ENCODE measurements at places on chromosomes 13 and 19. TPM values are rescaled to one million over a fixed set of nuclear protein-coding genes. Genes with fewer than 3 reads are reported as not detected.

The ZNF382 gene
- total RNA-seq, result not detected

The FXYD3 gene
- total RNA-seq, result not detected

The NPAS1 gene
- not detected for total RNA-seq

The MIER2 gene
- total RNA-seq, result 12.7 TPM

The KLK12 gene
- not detected for total RNA-seq

The C1QTNF9 gene
- total RNA-seq, result 0.51 TPM

DNA sequence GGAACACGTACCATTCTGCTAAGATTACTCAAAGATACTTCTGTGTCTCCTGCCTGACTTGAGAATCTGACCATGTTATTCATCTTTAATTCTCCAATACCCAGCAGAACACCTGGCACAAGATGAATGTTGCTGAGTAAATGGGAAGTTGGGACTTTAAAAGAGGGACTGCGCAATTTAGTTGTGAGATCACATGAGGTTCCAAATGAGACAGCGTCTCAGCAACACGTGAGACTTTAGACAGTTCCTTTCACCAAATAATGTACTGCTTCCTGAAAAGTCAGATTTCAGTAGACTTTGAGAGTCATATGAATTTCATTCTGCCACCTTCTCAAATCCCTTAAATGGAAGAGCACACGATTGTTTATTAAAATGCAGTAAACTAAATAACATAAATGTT is 36.7 kb downstream of the DOCK9 start:
- DNase-seq, result no peak

DNA sequence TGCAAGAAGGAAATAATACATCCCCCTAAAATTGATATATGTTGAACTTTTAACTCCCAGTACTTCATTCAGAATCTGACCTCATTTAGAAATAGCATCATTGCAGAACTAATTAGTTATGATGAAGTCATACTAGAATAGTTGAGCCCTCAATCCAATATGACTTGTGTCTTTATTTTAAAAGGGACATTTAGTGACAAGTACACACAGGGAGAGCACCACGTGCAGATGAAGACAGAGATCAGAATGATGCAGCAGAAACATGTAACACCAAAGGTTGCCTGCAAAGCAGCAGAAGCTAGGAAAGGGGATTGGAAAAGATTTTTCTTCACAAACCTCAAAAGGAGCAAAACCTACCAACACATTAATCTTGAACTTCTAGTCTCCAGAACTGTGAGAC is 2602.5 kb downstream of the PCDH9 start:
- no peak for DNase-seq

GRCh38 chr13:29005763-29006120 is 185.6 kb downstream of the MTUS2 start:
- DNase-seq, result no peak

- DNase-seq, result no peak
Observed at GRCh38 chr19:5358173-5358800, 17.7 kb upstream of the PTPRS start.

DNA sequence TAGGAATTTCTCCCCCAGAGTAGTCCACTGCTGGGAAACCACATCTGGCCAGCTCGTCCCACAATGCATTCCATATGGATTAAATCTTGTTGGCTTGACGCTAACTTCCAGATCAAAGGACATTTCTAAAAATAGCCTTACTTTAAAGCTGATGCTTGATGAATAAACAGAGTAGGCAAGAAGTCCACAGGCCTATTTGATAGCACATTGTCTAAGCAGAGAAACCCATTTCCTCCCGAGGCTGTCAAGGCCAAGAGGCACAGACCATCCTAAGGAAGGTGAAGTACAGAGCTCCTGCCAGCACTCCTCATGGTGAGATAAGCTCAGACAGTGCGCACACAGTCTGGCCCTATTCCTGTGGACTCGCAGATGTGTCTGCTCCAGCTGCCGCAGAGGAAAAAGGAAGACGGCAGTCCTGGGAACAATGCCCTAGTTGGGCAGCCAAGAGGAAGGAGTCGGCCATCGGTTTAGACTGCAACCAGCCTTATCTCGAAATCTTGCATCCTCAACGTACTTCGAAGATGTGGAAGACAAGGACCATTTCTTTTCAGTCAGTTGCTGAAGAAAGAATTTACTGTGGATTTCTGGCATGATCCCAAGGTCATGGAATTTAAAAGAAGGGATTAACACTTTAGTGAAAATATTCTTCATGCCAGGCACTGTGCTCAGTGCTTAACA is 156.8 kb downstream of the RGCC start:
- DNase-seq, result peak; percentile 35

DNA sequence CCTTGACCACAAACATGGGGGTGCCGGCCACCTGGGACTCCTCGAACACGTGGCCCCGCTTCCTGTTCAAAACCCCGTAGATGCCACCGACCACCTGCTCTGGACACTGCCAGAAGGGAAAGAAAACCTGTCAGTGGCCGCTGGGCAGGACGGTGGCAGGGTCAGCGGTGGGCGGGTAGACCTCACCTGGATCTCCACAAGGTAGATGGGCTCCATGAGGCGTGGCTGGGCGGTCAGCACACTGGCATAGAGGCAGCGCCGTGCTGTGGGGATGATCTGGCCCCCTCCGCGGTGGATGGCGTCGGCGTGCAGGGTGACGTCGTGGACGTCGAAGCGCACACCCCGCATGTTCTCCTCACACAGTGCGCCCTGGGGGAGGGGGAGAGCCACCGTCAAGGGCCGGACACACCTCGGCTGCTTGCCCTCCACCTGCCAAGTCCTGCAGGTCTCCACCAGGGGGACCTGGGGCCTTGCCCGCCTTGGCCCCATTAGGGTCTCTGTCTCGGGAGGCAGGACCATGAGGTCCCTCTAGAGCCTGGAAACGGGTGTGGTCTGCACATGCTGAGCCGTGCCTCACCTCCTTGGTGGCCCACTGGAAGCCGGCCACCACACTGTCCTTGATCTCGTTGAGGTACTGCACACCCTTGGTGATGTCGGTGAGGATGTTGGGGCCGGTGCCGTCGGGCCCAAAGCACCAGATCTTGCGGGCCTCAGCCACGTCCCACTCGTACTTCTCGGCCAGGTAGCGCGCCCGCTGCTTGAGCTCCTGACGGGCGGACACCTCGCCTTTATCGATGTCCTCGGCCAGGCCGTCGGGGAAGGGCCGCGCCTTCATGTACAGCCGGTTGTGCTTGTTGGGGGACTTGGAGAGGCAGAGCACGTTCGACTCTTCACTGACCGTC is 6.6 kb upstream of the DAPK3 start:
- DNase-seq, result no peak

DNA sequence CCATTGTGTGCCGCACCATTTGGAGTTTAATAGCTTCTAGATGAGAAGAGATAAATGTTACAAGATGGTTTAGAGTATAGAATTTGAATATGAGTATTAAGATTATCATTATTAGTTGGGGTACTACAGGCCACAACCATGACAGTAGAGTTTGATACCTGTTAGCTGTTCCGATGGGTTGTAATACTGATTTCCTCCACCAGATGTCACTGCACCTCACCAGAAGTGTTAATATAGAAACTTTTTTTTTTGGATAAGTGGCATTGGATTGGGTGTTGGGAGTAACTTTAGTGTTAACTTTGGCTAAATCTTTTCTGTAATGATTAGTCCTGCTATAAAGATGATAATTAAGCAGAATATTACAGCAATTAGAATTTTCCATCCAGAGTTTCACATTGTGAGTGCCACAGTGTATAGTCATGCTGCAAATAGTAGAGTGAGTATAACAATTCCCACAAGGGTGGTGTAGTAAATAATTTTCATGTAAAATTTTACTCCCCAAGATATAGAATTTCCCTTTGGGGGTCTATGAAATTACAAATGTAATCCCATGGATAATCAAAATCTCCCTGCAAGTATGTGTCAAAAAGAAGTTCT is 56.3 kb downstream of the PSG3 start:
- DNase-seq, result peak; percentile 7

DNA sequence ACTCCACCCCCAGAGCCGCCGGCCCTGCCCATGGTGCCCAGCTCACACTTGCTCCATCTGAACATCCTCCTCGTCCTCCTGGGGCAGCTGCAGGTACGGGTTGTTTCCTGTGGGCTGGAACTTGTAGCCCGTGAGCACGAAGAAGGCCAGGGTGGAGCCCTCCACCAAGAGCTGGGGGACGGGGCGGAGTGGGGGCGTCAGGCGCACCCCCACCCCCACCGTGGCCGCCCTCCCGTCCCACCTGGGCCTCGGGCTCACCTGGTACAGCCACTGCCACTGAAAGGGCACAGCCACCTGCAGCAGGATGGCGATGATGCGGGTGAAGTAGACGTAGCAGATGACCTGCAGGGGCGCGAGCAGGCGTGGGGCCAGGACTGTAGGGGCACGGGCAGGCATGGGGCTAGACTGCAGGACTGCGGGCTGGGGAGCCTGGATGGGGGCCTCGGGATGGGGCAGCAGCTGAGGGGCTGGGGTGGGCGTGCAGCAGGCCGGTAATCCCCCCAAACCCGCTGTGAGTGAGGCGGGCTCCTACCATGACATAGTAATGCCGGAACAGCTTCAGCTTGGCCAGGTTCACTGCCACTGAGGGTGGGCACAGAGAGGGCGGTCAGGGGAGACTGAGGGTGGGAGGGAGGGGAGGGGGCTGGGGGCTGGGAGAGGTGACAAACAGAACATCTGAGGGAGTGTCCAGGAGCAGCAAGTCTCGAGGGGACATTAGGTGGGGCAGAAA is 6.3 kb downstream of the GPR108 start:
- DNase-seq, result no peak

GRCh38 chr19:6070720-6071485 is 39.4 kb downstream of the RFX2 start:
- DNase-seq, result no peak

- no peak for DNase-seq
Observed at GRCh38 chr19:41783612-41784011, 12.8 kb upstream of the CEACAM3 start.

GRCh38 chr19:55486043-55486970 is 1.3 kb downstream of the NAT14 start:
- no peak for DNase-seq

DNA sequence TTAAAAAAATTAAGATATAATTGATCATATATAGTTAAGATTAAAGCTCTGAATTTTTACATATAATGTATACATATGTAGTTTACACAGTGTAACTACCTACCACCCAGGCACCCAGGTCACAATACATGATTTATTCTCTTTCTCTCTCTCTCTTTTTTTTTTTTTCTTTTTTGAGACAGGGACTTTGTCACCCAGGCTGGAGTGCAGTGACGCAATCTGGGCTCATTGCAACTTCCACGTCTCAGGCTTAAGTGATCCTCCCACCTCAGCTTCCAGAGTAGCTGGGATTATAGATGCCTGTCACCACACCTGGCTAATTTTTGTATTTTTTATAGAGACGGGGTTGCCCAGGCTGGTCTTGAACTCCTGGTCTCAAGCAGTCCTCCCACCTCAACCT is 18.8 kb upstream of the CLASRP start:
- no peak for DNase-seq

- DNase-seq, result no peak
Observed at GRCh38 chr13:113403255-113404104, 39.5 kb upstream of the GRTP1 start.

GRCh38 chr19:46723023-46723461 is 6.1 kb upstream of the PRKD2 start:
- no peak for DNase-seq

GRCh38 chr13:42064966-42065365 is 16.5 kb downstream of the DGKH start:
- DNase-seq, result no peak

DNA sequence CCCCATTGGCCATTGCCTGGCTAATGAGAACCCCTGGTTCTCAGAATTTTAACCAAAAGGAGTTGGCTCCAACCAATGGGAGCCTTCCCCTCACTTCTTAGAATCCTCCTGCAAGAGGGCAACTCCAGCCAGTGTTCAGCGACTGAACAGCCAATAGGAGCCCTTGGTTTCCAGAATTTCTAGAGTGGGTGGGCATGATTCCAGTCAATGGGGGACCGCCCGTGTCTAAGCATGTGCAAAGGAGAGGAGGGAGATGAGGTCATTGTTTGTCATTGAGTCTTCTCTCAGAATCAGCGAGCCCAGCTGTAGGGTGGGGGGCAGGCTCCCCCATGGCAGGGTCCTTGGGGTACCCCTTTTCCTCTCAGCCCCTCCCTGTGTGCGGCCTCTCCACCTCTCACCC is 9.5 kb upstream of the SWSAP1 start:
- no peak for DNase-seq

DNA sequence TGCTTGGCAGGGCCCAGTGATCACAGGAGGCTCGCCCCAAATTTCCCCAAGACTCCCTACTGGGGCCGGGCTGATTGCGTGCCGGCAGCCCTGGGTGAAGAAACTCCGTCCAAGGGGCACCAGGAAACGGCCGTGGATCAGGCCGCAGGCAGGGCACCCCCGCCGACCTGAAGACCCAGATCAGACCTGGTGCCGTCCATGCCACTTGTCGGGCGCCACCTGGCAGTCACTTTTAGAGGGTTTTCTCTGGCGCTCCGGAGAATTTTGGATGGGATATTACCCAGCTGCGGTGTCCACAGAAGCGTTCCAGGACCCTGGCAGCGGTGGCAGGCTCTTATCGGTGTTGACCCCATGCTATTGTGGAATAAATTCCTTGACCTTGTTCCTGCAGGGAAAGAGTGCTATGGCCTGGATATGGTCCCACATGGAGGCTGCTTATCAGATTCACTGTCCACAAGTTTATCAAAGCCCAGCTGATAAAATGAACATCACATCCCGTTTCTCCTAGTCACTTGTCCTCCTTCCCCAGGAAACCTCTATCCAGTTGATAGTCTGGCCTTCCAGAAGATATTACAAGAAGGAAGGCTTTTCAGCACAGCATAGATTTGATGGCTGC is 38.2 kb downstream of the IGFL2 start:
- DNase-seq, result no peak

GRCh38 chr13:112711528-112712265 is 21.9 kb downstream of the ATP11A start:
- DNase-seq, result peak; percentile 96

GRCh38 chr19:18379803-18380747 is 5.9 kb upstream of the GDF15 start:
- DNase-seq, result no peak

GRCh38 chr13:112911883-112912282 is 57.1 kb upstream of the MCF2L start:
- no peak for DNase-seq

DNA sequence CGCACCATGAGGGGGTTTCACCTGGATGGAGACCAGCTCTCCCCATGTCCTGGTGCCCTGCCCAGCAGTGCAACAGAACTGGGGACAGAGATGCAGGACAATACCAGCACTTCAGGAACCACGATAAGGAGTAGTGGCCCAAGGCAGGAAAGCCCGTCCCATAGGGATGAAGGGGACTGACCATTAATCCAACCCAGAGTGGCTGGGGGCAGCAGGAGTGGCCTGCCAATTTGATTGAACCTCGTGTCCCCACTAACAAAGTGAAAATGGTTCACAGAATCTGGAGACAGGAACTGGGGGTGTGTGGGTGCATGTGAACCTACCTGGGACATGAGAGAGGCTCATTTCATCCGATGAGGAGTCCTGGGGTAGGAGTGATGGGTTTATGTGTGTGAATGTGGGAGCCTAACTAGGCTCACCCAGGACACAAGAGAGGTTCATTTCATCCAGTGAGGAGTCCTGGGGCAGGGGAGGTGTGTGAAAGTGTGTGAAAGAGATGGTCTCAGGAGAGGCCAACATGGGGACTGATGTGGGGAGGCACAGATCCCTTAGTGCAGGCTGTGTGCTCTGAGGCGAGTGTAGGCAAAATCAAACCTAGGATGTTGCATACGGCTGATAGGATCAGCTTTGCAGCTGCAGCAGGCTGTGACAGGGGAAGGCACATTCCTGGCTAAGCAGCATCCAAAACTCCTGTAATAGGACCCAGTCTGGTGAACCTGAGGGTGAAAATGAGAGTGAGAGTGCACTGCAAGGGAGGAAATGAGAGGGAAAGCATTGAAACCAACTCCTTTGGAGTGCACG is 98.2 kb downstream of the ZNF429 start:
- no peak for DNase-seq

- DNase-seq, result peak; percentile 20
Observed at GRCh38 chr13:26952551-26953143, 192.1 kb upstream of the GPR12 start.

Measured in HT1080 (cell line).